Stimulated activated CD4-positive, alpha-beta T cell treated with anti-CD3 and anti-CD28 coated beads, TNF-alpha, amount 100 ng/mL, for 4 hours (primary cell): ENCODE measurements at places on chromosomes 3 and 15.

GRCh38 chr3:94272016-94272415, 209.2 kb downstream of the NSUN3 start:
- DNase-seq: no peak

- no peak for DNase-seq
Observed at GRCh38 chr3:46866032-46866595, 2.9 kb upstream of the MYL3 start.

GRCh38 chr3:157499342-157499963, 3.8 kb downstream of the VEPH1 start:
- DNase-seq: no peak

- no peak for DNase-seq
Observed at GRCh38 chr3:67685499-67685898, 31.1 kb upstream of the SUCLG2 start.

DNA sequence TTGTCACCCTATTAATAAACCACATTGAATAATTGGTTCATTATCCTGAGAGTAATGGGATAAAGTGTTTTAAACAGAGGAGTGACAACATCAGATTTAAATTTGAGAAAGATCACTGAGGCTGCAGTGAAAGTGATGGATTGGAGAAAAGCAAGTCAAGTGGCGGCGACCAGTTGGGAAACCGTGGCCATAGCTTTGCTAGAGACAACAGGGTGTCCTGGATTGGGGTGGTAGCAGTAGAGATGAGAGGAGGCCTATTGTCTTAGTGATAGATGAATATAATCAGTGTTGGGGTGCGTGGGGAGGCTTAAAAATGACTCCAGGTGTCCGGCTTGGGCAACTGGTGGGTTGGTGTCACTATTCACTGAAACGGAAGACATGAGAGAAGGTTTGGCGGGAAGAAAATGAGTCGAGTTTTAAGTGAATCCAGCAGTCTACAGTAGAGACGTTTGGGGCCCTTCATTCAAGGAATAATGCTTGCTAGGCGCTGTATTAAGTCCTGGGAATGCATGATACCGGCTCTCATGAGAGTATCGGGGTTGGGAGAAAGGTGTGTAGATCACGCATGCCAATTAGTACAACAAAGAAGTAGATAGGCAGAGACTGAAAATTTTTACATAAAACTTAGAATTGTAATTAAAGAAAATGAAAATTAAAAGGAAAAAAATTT, 819 bp downstream of the NEK4 start:
- DNase-seq: no peak

- no peak for DNase-seq
Observed at GRCh38 chr3:59963676-59964075, 913.9 kb upstream of the CFAP20DC start.

DNA sequence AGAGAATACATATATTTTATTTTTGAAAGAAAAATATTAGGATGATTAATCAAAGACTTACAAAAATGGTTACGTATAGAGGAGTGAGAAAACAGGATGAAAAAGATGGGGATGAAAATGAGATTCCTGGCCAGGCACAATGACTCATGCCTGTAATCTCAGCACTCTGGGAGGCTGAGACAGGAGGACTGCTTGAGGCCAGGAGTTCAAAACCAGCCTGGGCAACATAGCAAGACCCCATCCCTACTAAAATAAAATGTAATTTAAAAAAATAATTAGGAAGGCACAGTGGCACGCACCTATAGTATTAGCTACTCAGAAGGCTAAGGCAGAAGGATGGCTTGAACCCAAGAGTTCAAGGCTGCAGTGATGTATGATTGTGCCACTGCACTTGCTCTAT, 11.9 kb downstream of the MYO9A start:
- no peak for DNase-seq

GRCh38 chr3:33105341-33105948, 8.4 kb upstream of the CRTAP start:
- no peak for DNase-seq

GRCh38 chr15:84570164-84570735, 30.6 kb upstream of the ZSCAN2 start:
- peak; percentile 18 for DNase-seq

GRCh38 chr3:39937874-39938273, 128.5 kb downstream of the MYRIP start:
- no peak for DNase-seq

- DNase-seq: no peak
Observed at GRCh38 chr3:142027735-142028134, 121.6 kb downstream of the TFDP2 start.

DNA sequence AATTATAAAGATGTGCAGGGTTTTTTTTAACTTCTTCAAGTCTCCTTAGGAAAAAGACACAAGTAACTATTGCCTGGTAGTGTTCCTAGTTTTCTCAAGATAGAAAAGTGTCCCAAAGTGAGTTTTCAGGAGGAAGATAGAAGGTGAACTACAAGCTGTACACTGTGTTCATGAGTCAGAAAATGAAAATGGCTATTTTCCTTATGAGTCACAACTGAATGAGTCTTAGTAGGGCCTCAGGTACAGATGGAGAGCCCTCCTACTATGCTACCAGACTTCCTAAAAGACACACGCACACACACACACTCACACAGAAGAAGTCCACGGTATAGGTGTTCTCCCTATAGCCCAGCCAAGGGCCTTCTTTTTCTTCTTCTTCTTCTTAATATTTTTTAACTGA, 3.1 kb downstream of the MYO1E start:
- DNase-seq: no peak

DNA sequence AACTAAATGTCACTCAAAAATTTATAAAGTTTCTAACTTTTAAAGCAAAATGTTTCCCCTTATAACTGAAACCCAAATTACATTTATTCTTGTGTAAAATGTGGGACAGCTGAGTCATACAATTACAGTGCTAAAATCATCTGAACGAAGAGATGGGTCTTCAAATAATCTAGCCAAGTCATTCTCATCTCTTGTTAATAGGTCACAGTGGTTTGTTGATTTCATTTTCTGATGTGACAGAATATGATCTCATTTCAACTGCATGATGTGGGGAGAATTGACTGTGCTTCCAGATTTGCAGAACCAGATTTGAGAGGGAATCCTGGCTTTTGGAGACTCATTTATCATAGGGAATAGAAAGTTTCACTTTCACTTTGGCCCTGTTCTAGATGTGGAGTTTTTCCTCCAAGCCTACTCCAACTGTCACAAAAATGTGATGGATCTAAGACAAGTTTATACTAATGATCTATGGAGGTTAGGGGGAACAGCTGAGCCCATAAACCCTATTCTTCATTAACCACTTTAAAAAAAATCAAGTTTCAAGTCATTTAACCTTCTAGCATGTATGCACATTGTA, 685.0 kb downstream of the PDCD6IP start:
- no peak for DNase-seq

DNA sequence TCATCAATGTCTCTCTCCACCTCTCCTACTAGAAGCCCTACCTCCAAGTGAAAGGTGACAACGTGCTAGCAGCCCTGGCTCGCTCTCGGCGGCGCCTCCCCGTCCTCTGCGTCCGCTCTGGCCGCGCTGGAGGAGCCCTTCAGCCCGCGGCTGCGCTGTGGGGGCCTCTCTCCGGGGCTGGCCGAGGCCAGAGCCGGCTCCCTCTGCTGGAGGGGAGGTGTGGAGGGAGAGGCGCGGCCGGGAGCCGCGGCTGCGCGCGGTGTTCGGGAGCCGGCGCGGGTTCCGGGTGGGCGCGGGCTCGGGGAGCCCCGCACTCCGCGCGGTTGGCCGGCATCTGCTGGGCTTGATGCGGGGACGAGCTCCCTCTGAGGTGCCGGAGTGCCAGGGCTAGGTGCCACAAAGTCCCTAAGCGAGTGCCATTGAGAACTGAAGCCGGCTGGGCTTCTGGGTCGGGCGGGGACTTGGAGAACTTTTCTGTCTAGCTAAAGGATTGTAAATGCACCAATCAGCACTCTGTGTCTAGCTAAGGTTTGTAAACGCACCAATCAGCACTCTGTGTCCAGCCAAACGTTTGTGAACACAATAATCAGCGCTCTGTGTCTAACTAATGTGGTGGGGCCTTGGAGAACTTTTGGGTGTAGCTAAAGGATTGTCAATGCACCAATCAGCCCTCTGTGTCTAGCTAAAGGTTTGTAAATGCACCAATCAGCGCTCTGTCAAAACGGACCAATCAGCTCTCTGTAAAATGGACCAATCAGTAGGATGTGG, 84.8 kb upstream of the ARRDC4 start:
- no peak for DNase-seq

DNA sequence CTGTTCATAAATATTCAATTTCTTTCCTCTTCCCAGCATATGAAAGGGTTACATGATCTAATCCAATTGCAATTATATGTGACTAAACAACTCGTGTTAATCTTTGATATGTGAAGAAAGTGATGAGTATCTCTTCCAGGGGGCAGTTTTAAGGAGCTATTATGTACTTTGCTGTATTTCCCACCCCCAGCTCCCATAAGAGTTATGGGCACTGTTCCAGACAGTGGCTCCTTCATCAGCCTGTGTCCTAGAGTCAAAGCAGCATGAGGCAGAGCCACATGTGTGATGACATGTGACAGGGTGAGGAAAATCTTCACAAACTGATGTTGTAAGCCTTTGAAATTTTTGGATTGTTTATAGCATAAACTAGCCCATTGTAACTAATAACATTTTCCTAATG, 315.4 kb downstream of the DIPK2A start:
- DNase-seq: no peak

- no peak for DNase-seq
Observed at GRCh38 chr3:172341482-172342059, 106.7 kb downstream of the GHSR start.

DNA sequence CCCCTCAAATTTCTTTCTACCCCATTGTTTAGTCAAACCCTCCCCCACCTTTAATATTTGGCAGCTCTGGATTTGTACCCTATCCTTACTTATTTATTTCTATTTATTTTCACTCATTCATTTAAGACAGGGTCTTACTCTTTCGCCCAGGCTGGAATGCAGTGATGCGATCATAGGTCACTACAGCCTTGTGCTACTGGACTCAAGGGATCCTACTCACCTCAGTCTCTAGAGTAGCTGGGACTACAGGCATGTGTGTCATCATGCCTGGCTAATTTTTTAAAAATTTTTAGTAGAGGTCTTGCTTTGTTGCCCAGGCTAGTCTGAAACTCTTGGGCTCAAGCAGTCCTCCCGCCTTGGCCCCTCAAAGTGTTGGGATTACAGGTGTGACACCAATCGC, 35.4 kb downstream of the ARIH1 start:
- DNase-seq: no peak

DNA sequence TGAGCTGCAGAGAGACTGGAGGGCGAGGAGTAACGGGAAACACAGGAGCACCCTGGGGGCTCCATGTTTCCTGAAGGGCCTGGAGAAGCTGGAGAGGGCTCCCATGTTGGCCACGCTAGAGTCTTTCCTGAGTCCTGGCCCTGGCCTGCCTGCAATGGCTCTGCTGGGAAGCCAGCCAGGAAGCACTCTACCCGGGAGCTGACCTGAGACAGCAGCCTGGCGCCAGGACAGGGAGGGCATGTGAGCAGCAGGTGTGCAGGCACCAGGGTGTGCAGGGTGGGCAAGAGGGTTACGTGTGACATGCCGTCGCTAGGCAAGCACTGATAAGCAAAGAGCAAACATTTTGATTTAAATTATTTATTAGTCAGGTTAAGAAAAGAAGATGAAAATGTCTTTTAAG, 301.4 kb downstream of the OCA2 start:
- DNase-seq: no peak

DNA sequence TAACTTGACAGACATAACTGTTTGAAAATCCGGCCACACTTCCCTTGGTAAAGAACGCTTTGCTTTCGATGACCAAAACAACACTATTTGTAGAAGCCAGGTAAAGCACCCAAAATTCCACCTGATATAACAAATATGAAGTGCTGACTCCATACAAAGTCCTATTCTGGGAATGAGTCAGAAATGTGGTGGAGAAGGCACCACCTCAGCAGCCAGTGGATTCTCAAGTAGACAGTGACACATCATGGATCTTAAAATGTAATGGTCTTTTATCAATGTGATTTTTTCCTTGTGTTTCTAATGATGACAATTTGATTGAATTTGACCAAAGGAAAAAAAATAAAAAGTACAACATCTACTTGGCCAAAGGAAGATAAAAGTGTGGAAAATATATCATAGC, 135.0 kb upstream of the WNT5A start:
- DNase-seq: no peak

GRCh38 chr3:99869621-99870020, 52.0 kb downstream of the CMSS1 start:
- DNase-seq: no peak

GRCh38 chr3:133938770-133939462, 43.2 kb upstream of the RAB6B start:
- DNase-seq: no peak

- DNase-seq: no peak
Observed at GRCh38 chr3:13219077-13219901, 146.1 kb upstream of the IQSEC1 start.

DNA sequence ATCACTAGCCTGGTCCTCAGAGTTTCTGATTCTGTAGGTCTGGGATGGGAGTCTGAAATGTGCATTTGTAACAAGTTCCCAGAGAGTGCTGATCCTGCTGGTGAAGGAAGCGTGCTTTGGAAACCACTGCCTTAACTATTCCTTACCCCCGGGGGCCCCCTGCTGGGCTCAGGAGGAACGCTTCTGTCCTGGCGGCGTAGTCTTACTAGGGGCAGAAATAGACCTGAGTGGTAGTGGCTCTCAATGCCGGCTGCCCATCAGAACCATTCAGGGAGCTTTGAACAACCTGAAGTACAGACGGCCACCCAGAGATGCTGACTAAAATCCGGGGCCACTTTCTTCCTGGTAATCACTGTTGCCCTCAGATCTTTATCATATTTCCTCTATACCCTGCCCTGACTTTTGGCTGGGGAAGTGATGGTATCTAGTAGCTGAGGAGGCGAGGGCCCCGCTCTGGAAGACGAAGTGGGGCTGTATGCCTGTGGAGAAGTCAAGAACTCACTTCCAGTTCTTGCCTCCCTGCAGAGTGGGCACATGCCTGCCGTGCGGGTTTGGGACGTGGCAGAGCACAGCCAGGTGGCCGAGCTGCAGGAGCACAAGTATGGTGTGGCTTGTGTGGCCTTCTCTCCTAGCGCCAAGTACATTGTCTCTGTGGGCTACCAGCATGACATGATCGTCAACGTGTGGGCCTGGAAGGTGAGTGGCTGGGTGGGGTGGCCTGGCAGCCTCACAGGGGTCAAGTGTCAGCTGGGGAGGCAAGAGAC, 16.3 kb upstream of the JMJD7 start:
- peak; percentile 58 for DNase-seq

GRCh38 chr15:42604894-42605744, 29.7 kb downstream of the STARD9 start:
- DNase-seq: no peak

DNA sequence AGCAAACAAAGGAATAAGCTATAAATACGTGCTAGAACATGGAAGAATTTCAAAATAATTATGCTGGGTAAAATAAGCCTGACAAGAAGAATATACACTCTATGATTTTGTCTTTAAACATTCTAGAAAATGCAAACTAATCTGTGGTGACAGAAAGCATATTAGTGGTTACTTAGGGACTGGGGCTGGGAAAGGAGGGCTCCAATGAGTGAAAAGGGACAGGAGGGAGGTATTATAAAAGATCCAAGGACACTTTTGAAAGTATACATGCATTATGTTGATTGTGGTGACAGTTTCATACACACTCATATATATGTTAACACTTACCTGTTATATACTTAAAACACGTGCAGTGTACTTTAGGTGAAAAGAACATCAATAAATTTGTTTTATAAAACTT, 23.0 kb downstream of the MYH15 start:
- no peak for DNase-seq
